ENCODE measurements at places on chromosomes 13 and 19.

- DNase-seq, result no peak
Measured at GRCh38 chr13:59495936-59496512, 667.7 kb downstream of the DIAPH3 start.

- no peak for DNase-seq
Measured at GRCh38 chr13:50309318-50309717, 294.1 kb downstream of the KCNRG start.

- no peak for DNase-seq
Measured at GRCh38 chr13:71866335-71867130, 471 bp downstream of the DACH1 start.

- no peak for DNase-seq
Measured at GRCh38 chr19:5260381-5260967, 80.1 kb downstream of the PTPRS start.

GRCh38 chr19:50321831-50322230, 7.3 kb downstream of the KCNC3 start:
- DNase-seq, result no peak

- no peak for DNase-seq
Measured at GRCh38 chr13:99157046-99157445, 43.6 kb upstream of the UBAC2 start.

GRCh38 chr13:71448080-71448630, 418.8 kb downstream of the DACH1 start:
- no peak for DNase-seq

DNA sequence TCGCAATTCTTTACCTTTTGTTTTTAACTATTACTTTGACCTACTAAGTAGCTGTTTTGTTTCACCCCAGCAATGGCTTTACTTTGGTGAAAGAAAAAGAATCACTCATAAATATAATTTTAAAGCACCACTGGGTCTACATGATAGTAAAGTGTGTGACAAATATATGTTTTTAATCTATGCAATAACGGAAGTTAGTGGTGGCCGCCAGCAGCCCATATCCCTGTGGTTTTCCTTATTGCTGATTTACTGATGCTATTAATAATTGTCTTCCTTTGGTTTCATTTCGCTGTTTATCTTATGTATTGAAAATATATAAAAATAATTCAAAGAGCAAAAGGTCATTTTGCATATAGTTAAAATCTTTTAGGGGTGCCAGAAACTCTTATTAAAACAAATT, 491.3 kb downstream of the DIAPH3 start:
- DNase-seq, result no peak

Data from HS-27A (cell line).